NCI-H187 treated with DMSO at 0.1 percent for 48 hours (cell line): ENCODE measurements at places on chromosomes 6 and 20.
A peak's percentile ranks its signal among the peaks of the same experiment; 100 is the strongest.

- no peak for DNase-seq
Measured at GRCh38 chr6:161418463-161418945, 144.6 kb upstream of the AGPAT4 start.

DNA sequence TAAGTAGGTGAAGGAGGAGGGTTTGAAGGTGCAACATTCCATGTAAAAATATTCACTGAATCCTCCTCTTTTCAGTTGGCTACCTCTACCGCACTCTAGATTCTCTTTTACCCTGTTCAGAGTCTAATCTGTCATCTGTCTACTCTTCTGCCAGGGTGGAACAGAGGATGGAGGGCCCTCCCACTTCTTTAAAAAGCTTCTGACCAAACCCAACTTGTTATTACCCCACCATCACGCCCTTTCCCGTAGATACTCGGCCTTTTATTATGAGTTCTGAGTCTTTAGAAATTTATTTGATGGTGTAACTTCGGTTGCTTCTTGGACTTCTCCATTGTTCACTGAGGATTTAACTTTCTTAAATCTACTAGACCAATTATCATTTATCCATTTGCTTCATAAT, 11.7 kb downstream of the STX11 start:
- DNase-seq = no peak

- no peak for DNase-seq
Measured at GRCh38 chr20:3312940-3313682, 74.1 kb upstream of the SLC4A11 start.

DNA sequence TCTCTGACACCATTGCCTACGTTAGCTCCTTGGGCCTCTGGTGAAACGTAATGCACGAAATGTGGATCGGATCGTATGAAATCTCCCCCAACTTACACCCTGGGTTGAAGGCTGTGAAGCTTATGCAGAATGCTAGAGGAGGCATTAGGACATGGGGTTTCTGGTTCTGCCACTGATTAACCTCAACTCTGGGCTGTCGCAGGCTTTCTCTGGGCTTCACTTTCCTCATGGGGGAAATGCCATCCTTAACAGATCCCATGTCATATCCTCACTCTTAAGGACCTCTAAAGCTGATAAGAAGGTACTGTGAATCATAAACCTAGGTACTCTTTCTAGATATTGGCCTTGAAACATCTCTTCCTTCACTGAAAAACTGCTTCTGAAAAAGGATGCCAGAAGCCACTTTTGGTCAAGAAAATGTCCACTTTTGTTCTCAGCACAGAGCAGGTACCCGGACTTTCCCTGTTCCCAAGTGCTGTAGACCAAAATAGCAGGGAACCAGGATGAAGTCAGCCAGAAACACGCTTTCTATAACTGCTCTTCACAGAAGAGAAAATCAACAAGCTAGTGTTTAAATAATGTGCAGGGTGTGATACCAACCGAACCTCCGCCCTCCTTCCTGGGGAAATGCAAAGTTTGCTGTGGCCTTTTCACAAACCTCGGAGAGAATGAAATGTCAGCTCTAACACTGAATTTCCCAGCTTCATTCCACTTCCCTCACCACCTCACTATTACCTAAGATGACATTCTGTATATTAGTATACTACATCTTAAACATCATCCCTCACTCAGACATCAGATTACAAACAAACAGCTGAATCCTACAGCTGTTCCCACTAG, 118.9 kb downstream of the BACH2 start:
- no peak for DNase-seq

- DNase-seq = no peak
Measured at GRCh38 chr6:143993965-143994646, 14.0 kb downstream of the PLAGL1 start.

- no peak for DNase-seq
Measured at GRCh38 chr6:20541382-20541781, 7.1 kb downstream of the CDKAL1 start.

- no peak for DNase-seq
Measured at GRCh38 chr6:145733207-145733606, 2.1 kb downstream of the EPM2A start.

DNA sequence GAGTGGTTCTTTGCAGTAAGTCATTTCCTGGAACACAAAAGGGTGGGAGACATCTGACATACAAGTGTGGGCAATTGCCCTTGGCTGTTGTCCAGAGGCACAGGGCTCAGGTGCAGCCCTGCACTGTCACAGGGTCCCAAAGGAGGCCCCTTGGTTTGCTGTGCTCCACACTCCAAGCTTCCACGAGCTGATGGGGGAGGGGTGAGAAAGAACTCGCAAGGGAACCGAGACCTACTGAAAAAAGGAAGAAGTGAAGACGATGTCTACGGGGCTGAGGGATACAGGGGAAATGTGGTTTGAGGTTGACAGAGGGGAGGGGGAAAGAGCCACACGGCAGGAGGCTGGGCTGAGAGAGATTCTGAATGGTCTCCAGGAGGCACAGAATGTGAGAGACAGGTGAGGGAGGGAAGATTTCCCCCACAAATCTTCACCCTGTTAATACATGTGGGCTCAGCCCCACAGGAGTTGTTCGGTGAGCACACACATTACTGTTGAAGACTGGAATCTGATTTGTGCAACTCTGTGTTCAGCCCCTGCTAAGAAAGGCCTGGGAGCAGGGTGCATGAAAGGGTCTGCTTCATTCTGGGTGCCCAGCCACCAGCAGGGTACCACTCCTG, 123.4 kb downstream of the LY86 start:
- no peak for DNase-seq

- DNase-seq = peak; percentile 5
Measured at GRCh38 chr20:44738813-44739477, 6.7 kb upstream of the KCNK15 start.

GRCh38 chr20:40717343-40717865, 28.4 kb upstream of the MAFB start:
- no peak for DNase-seq

GRCh38 chr20:17457079-17457478, 74.1 kb downstream of the BFSP1 start:
- no peak for DNase-seq

DNA sequence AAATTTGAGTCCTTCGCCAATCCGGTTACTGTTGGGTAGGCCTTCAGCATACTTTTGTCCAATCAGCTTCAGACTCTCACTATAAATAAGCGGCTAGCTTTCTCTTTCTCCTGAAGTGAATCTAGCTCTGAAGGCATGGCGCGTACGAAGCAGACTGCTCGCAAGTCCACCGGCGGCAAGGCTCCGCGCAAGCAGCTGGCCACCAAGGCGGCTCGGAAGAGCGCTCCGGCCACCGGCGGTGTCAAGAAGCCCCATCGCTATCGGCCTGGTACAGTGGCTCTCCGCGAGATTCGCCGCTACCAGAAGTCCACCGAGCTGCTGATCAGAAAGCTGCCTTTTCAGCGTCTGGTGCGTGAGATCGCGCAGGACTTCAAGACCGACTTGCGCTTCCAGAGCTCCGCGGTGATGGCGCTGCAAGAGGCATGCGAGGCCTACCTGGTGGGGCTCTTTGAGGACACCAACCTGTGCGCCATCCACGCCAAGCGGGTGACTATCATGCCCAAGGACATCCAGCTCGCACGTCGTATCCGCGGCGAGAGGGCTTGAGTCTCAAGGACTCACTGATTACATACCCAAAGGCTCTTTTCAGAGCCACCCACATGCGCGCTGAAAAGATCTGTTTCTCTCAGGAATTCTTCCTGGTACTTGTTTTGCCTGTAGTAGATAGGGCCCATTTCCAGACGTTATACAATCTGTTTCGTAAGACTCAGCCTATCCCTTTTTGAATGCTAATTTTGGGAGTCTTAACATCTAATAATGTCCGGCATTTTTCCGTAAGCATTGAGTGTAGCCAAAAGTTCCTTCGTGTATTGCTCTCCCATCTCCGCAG, 102.0 kb downstream of the OR2B2 start:
- peak; percentile 96 for DNase-seq

- no peak for DNase-seq
Measured at GRCh38 chr6:160198606-160199211, 59.9 kb downstream of the SLC22A2 start.

- DNase-seq = no peak
Measured at GRCh38 chr20:19958219-19958618, 58.9 kb upstream of the NAA20 start.

GRCh38 chr6:113011801-113012200, 664.7 kb downstream of the RFPL4B start:
- DNase-seq = no peak

- DNase-seq = no peak
Measured at GRCh38 chr6:144768551-144769075, 483.5 kb downstream of the UTRN start.

DNA sequence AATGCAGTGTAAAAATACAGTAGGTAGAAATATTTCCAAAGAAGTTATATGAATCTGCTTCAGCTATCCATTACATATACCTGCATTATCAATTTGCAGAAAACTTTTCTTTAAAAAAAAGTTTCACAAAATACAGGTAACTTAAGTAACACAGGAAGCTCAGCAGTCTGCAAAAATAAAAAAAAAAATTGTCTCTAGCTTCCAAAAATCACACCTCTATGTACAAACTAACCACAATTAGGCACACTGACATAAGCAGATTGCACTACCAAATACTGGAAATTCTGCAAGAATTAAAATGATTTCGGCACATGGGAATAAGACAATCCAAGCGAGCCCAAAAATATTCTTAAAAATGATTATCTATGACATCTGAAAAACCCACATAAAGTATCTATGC, 41.2 kb downstream of the ME1 start:
- no peak for DNase-seq

DNA sequence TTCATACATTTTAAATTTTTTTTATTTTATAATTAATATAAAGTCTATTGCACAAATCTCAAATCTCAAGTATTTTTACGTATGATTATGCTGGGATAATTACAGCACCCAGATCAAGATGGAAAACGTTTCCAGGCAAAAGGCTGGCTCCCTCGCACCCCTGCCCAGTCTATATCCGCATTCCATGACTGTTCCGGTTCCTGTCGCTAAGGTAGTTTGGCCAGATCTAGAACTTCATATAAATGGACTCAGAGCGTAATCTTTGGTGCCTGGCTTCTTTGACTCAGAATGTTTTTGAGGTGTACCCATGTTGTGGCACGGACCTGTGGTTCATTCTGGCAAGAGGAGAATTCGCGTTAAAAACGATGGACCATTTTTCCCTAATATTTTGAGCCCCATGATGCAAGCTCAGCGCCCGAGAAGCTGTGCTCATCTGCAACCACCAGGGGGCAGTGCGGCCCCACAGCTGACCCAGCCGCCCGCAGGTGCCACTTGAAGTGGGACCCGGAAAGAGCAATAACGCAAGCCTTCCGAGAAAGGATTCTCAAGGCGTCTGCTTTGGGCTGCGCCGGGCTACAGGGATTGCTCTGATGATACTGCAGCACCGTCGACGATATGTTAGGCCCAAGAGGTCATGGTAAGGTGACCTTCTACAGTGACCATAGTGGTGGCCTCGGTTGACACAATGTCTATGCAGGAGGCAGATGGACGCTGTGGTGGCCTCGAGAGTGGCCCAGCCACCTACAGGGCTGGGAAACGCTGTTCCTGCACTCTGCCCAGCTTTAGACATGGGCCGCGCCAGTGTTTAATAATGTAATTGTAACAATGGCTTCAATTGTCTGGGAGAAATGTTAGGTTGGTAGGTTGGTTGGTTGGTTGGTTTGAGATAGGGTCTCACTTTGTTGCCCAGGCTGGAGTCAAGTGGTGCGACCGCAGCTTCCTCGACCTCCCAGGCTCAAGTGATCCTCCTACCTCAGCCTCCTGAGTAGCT, 160.1 kb downstream of the ZMYND8 start:
- peak; percentile 8 for DNase-seq

- DNase-seq = no peak
Measured at GRCh38 chr20:46334303-46334904, 26.1 kb upstream of the CDH22 start.

DNA sequence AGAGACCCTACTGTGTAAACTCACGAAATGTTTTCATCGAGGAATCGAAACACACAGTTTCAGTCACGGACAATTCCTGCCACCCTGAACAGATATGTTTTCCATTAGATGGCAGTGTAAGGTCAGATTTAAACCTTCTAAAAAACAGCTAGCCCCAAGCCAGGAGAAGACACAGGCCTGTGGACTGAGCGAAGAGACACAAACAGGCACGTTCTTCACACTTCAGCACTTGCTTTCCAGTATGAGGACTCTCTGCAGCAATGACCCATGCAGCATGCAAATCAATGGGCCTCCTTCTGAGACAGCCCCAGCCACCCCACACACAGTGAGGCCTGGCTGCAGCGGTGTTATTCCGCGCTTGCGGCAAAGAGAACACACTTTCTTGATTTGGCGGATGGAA, 31.9 kb downstream of the HUS1B start:
- no peak for DNase-seq

DNA sequence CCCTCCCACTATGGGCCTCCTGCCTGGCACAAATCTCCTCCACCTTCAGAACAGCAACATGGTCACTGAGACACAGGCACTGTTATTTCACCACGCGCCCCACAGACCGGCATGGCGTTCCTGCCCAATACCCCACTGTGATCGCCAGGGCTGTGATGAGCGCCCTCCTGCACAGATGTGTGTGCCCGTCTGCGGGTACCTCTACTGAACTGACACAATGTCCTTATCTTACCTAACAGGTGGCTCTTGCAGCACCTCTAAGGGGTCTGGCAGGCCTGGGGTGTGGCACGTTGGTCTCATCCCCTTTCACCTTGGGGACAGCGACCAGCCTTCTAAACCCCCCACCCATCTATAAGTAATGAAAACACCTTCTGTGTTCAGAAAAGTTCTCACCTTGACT, 64.2 kb downstream of the STAU1 start:
- DNase-seq = no peak

DNA sequence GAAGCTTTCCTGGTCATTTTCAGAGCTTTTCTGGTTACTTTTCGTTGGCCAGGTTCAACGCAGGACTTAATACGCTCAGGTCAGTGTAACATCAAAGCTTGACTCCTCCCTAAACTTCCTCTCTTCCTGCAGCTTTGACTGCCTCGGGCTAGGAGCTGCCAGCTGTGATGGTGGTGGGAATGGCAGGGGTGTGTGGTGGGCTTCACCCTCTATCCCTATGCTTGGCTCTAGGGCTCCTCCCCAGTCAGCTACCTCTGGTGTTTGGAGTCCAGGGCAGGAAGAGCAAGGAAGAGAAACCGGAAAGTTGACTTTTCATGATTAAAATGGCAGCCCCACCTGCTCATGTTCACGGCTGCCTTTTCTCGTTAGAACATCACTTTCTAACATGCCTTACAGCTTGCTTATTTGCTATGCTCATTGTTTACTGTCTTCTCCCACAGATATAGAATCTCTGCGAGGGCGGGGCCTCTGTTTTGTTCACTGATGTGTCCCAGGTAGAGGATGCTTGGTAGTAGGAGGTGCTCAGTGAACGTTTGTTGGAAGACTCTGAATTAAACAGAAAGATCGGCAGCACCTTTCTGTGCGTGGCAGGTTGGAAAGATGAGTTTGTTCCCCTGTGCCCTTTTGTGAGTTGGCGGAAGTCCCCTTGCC, 16.1 kb upstream of the PPP1R14C start:
- DNase-seq = no peak

- DNase-seq = no peak
Measured at GRCh38 chr6:110996691-110997090, 14.9 kb downstream of the RPF2 start.

- no peak for DNase-seq
Measured at GRCh38 chr6:74715355-74716085, 490.3 kb downstream of the COL12A1 start.
